GM23338 (cell line): ENCODE measurements at places on chromosomes 2 and 18. TPM values are rescaled to one million over a fixed set of nuclear protein-coding genes. Genes with fewer than 3 reads are reported as not detected.

Gene RAB17
- polyA plus RNA-seq = 17.4 and 22.4 TPM in 2 replicates

Gene PRLH
- not detected in 2 replicates for polyA plus RNA-seq

Gene SRD5A2
- 0.05 TPM in 1 of 2 replicates, not detected in the other for polyA plus RNA-seq

Gene LYPD6
- 4.9 and 5.1 TPM in 2 replicates for polyA plus RNA-seq

Gene GREB1L
- 0.21 and 0.29 TPM in 2 replicates for polyA plus RNA-seq

Gene DYSF
- polyA plus RNA-seq = 6.4 and 7.3 TPM in 2 replicates
